ENCODE measurements at places on chromosomes 13 and 19. TPM values are rescaled to one million over a fixed set of nuclear protein-coding genes. Genes with fewer than 3 reads are reported as not detected.

DNA sequence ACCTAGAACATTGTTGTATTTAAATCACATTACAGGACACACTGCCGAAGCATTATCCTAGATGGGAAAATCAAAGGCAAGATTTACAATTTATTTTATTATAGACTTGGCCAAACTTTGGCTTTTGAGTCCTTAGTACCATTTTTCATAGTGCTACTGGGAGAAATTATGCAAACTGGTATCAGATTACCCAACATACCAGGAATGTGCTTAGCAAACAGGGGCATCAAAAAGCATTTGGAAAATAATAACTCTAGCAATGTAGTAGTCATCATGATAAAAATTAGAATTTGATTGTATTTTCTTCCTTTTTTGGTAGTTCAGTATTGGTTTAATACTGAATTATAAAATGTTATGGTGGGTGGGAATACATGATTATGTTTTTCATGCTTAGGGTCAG lies 34.0 kb downstream of the GPC6 start:
- H3K4me1 ChIP-seq, result peaks cover 4% of the 10 kb centered on the region
- no peak overlapping the region for H3K27ac ChIP-seq
- no peak overlapping the region for H3K4me3 ChIP-seq
- H3K36me3 ChIP-seq, result no peaks in the 10 kb centered on the region
- H3K27me3 ChIP-seq, result no peaks in the 10 kb centered on the region

GRCh38 chr13:112101360-112101930 lies 34.5 kb downstream of the SOX1 start:
- H3K27ac ChIP-seq, result no peak overlapping the region
- no peaks in the 10 kb centered on the region for H3K27me3 ChIP-seq
- no peaks in the 10 kb centered on the region for H3K4me1 ChIP-seq
- no peak overlapping the region for H3K4me3 ChIP-seq

- no peak overlapping the region for H3K4me3 ChIP-seq
- no peaks in the 10 kb centered on the region for H3K36me3 ChIP-seq
- H3K27me3 ChIP-seq, result no peaks in the 10 kb centered on the region
- H3K4me1 ChIP-seq, result no peaks in the 10 kb centered on the region
- H3K27ac ChIP-seq, result no peak overlapping the region
Observed at GRCh38 chr13:97194479-97194878, 27.7 kb upstream of the MBNL2 start.

- no peak for DNase-seq
- no peak overlapping the region for H3K27ac ChIP-seq
Observed at GRCh38 chr19:29587518-29587986, 18.5 kb upstream of the POP4 start.

GRCh38 chr19:12656899-12657571 lies 9.5 kb downstream of the MAN2B1 start:
- DNase-seq, result no peak
- H3K27me3 ChIP-seq, result no peaks in the 10 kb centered on the region
- peaks cover 22% of the 10 kb centered on the region for H3K36me3 ChIP-seq

DNA sequence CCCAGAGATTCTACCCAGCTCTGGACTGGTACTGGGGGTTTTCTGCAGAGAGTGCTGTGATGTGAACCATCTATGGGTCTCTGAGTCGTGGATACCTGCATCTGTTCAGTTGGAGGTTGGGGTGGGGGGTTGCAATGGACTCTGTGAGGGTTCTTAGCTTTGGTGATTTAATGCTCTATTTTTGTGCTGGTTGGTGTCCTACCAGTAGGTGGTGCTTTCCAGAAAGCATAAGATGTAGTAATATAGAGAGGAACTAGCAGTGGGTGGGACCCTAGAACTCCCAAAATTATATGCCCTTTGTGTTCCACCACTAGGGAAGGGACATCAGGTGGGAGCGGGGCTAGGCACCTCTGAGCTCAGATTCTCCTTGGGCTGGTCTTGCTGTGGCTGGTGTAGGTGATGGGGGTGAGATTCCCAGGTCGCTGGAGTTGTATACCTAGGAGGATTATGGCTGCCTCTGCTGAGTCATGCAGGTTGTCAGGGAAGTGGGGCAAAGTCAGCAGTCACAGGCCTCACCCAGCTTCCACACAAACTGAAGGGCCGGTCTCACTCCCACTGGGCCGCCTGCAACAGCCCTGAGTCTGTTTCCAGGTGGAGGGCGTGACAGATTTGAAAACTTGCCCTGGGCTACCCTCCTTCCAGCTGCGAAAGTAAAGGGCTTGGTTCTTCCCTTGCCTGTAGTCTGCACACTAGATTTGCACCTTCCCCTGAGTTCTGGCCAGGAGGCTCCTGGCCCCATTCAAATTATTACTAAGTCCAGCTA lies 573.0 kb upstream of the SLITRK1 start:
- H3K36me3 ChIP-seq, result no peaks in the 10 kb centered on the region
- no peaks in the 10 kb centered on the region for H3K4me1 ChIP-seq
- no peak overlapping the region for H3K27ac ChIP-seq
- no peaks in the 10 kb centered on the region for H3K27me3 ChIP-seq
- no peak overlapping the region for H3K4me3 ChIP-seq
- DNase-seq, result no peak

DNA sequence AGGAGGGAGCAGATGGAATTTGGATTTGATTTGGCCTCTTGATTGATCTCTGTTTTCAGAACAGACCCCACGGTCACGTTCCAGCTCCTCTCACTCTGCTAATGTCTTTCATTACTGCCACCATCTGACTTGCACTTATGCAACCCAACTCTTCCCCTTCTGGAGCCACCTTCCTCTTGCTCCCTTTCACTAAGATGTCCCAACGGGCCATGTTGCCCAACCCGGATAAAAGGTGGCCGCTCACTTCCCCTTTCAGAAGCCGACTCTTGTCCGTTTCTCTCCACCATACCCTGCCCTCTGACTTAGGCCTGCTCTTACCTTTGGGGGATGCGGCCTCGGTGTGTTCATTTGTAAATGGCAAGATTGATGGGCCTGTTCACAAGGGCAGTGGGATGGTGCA lies 27.4 kb upstream of the CYP4F8 start:
- H3K36me3 ChIP-seq, result no peaks in the 10 kb centered on the region
- H3K4me1 ChIP-seq, result no peaks in the 10 kb centered on the region
- no peaks in the 10 kb centered on the region for H3K27me3 ChIP-seq
- no peak overlapping the region for H3K27ac ChIP-seq

DNA sequence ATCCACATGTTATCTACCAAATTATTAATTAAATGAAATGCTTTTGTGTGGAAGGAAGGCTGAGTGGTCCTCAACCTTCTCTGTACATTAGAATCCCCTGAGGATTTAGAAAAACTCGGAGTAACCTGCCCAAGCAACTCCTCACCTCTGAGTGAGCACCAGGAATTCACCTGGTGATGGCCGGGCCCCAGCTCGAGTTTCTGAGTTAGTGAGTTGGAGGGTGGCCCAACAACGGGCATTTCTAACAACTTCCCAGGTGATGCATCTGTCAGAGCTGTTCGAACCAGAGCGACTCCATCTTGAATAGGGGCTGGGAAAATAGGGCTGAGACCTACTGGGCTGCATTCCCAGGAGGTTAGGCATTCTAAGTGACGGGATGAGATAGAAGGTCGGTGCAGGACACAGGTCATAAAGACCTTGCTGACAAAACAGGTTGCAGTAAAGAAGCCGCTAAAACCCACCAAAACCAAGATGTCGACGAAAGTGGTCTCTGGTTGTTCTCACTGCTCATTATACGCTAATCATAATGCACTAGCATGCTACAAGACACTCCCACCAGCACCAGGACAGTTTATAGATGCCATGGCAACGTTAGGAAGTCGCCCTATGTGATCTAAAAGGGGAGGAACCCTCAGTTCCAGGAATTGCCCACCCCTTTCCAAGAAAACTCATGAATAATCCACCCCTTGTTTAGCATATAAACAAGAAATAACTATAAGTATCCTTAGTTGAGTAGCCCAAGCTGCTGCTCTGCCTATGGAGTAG lies 44.2 kb upstream of the SHISA2 start:
- H3K36me3 ChIP-seq, result no peaks in the 10 kb centered on the region
- no peaks in the 10 kb centered on the region for H3K4me1 ChIP-seq
- no peak overlapping the region for H3K27ac ChIP-seq
- no peak overlapping the region for H3K4me3 ChIP-seq
- no peak for DNase-seq

DNA sequence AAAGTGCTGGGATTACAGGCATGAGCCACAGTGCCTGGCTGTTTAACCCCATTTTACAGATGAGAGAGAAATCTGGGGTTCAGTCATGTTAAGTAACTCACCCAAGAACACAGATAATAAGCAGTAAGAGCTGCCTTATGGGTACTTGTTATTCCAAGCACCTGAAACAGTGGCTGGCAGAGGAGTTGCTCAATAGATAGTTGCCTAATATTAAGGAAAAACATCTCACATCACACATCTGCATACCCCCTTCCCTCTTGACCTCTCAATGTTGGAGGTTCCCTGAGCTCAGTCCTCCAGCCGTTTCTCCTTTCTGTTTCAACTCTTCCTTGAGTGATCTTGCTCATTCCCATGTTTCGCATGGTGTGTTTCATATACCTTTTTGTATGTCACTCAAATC lies 401.9 kb downstream of the KLF12 start:
- DNase-seq, result no peak
- no peaks in the 10 kb centered on the region for H3K27me3 ChIP-seq
- H3K36me3 ChIP-seq, result no peaks in the 10 kb centered on the region
- H3K4me3 ChIP-seq, result no peak overlapping the region
- no peak overlapping the region for H3K27ac ChIP-seq
- no peaks in the 10 kb centered on the region for H3K4me1 ChIP-seq

- no peak for DNase-seq
- H3K27ac ChIP-seq, result no peak overlapping the region
- peaks cover 19% of the 10 kb centered on the region for H3K4me1 ChIP-seq
- no peaks in the 10 kb centered on the region for H3K27me3 ChIP-seq
- H3K4me3 ChIP-seq, result no peak overlapping the region
- no peaks in the 10 kb centered on the region for H3K36me3 ChIP-seq
Observed at GRCh38 chr13:76707360-76707759, 178.8 kb downstream of the KCTD12 start.

GRCh38 chr19:29676586-29676985 lies 11.3 kb downstream of the PLEKHF1 start:
- peaks cover 27% of the 10 kb centered on the region for H3K36me3 ChIP-seq
- H3K4me3 ChIP-seq, result no peak overlapping the region
- H3K27me3 ChIP-seq, result no peaks in the 10 kb centered on the region
- no peak for DNase-seq
- H3K27ac ChIP-seq, result peak overlapping the region; percentile 45
- H3K4me1 ChIP-seq, result peaks cover 49% of the 10 kb centered on the region

GRCh38 chr19:5292822-5293611 lies 47.6 kb downstream of the PTPRS start:
- H3K4me3 ChIP-seq, result peak overlapping the region; percentile 77
- no peaks in the 10 kb centered on the region for H3K36me3 ChIP-seq
- H3K27ac ChIP-seq, result peak overlapping the region; percentile 61
- H3K4me1 ChIP-seq, result peaks cover 11% of the 10 kb centered on the region

- H3K4me3 ChIP-seq, result no peak overlapping the region
- DNase-seq, result no peak
- no peaks in the 10 kb centered on the region for H3K36me3 ChIP-seq
- H3K4me1 ChIP-seq, result peaks cover 24% of the 10 kb centered on the region
- no peak overlapping the region for H3K27ac ChIP-seq
- H3K27me3 ChIP-seq, result no peaks in the 10 kb centered on the region
Observed at GRCh38 chr13:24694907-24695306, 14.7 kb downstream of the ATP12A start.

DNA sequence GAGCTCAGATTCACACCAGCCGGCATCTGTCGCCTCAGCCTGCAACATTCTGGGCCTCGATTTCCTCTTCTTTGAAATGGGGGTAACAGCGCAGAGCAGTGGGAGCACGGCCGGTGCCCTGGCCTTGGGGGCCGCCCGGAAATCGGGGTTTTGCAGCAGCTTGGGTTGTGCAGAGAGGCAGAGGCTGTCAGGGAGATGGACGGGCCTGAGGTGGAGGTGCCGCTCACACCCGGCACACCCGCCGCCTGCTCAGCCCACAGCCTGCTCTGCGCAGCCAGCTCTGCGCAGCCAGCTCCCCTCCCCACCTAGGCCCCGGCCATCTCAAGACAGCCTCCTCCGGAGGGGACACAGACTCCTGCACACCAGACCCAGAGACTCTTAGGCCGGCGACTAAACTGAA lies 10.6 kb downstream of the KLF2 start:
- DNase-seq, result no peak
- H3K4me3 ChIP-seq, result no peak overlapping the region
- H3K27ac ChIP-seq, result no peak overlapping the region
- H3K27me3 ChIP-seq, result no peaks in the 10 kb centered on the region
- H3K36me3 ChIP-seq, result no peaks in the 10 kb centered on the region
- peaks cover 38% of the 10 kb centered on the region for H3K4me1 ChIP-seq

DNA sequence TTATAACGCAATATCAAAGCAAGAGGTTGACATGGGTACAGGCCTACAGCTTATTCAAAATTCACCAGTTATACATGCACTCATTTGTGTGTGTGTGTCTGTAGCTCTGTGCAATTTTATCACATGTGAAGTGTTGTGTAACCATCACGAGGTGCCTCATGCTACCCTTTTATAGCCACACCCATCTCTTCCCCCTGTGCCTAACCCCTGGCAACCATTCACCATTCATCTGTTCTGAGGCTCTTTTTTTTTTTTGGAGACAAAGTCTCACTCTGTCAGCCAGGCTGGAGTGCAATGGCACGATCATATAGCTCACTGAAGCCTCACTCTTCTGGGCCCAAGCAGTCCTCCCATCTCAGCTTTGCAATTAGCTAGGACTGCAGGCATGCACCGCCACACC lies 78.4 kb downstream of the DPF1 start:
- no peaks in the 10 kb centered on the region for H3K4me1 ChIP-seq
- no peak overlapping the region for H3K4me3 ChIP-seq
- no peaks in the 10 kb centered on the region for H3K27me3 ChIP-seq
- H3K36me3 ChIP-seq, result no peaks in the 10 kb centered on the region
- no peak overlapping the region for H3K27ac ChIP-seq

DNA sequence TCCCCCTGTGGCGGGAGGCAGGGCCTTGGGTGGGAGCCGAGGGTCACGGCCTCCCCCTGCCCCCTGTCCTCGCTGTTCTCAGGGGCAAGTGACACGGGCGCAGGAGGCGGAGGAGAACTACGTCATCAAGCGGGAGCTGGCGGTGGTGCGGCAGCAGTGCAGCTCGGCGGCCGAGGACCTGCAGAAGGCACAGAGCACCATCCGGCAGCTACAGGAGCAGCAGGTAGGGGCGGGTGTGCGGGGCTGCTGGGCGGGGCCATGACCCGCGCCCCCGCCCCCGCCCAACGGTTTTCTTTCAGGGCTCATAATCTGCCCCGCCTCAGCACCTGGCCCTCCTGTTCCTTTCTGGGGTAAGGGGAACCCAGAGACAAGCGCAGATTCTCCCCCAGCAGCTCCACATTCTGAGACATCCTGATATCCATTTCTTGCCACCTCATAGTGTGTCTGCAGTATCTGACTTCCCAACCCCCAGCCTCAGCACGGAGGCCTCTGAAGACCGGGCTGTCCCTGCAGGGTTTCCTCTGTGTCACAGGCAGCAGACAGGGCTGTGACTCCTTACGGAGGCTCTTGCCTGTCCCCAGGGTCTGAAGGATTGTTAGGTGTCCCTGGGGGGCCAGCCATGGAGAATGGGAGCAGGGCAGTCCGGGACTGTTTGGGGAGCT lies 15.9 kb downstream of the PRR36 start:
- DNase-seq, result no peak
- peaks cover 5% of the 10 kb centered on the region for H3K36me3 ChIP-seq
- H3K4me1 ChIP-seq, result no peaks in the 10 kb centered on the region
- no peak overlapping the region for H3K4me3 ChIP-seq
- no peak overlapping the region for H3K27ac ChIP-seq
- no peaks in the 10 kb centered on the region for H3K27me3 ChIP-seq

The IL12RB1 gene
- 1.6 TPM for total RNA-seq

The TEX29 gene
- total RNA-seq, result not detected

The CYP2A6 gene
- not detected for total RNA-seq

The OR10H5 gene
- not detected for total RNA-seq

The TPTE2 gene
- total RNA-seq, result not detected

The SOX1 gene
- total RNA-seq, result not detected

All from thoracic aorta (tissue), 2 donors.